NCI-H2227 treated with DMSO at 0.1 percent for 48 hours (cell line): ENCODE measurements at places on chromosomes 7 and 10.

DNA sequence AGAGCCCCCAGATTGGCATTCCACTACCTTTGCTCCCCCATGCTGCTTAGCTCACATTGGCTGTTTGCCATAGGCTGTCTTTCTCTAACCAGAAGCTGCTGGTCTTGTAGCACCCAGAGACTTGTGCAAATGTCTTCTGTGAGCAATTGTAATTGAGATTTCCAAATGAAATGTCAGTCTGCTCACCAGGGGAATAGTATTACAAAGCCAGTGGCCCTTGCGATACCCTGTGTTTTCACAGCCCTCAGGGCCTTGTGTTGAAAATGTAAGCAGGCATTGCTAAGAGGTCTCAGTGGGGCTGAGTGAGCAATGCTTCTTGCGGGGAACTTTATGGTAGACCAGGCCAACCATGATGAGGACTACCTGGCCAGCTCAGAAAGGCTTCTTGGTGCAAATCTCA is 746.5 kb downstream of the LRMDA start:
- no peak for DNase-seq

GRCh38 chr7:123372368-123372767 is 162.0 kb downstream of the IQUB start:
- DNase-seq: no peak

- DNase-seq: no peak
Measured at GRCh38 chr7:151440799-151441445, 981 bp upstream of the CRYGN start.

- DNase-seq: no peak
Measured at GRCh38 chr7:30505174-30505697, 607 bp upstream of the GGCT start.

DNA sequence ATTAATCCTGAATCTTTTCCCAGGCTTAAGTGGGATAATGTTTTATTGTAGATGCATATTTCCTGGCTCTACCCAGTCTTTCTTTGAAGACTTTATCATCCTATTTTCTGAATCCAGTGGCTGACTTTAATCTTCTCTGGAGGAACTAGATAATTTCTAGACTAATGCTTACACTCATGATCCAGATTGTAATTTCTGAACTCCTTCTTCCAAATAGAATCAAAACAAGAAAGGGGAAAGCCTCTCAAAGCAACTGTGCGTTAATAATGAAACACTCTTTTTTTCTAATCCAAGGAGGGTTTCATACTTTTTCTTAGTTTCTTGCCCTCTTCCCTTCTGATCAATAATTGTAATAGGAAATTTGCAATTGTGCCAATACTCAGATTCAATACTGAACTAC is 8.0 kb downstream of the GSTK1 start:
- DNase-seq: no peak

- DNase-seq: no peak
Measured at GRCh38 chr7:32250471-32251260, 180.5 kb upstream of the PDE1C start.

- DNase-seq: no peak
Measured at GRCh38 chr7:2131341-2131740, 101.4 kb downstream of the MAD1L1 start.
